ENCODE measurements at places on chromosomes 1 and 21.

- DNase-seq = no peak
These were observed 88.3 kb upstream of the ADGRL2 start for GRCh38 chr1:81712425-81712824.

GRCh38 chr1:209319549-209319948 lies 264.0 kb upstream of the CAMK1G start:
- DNase-seq = no peak

DNA sequence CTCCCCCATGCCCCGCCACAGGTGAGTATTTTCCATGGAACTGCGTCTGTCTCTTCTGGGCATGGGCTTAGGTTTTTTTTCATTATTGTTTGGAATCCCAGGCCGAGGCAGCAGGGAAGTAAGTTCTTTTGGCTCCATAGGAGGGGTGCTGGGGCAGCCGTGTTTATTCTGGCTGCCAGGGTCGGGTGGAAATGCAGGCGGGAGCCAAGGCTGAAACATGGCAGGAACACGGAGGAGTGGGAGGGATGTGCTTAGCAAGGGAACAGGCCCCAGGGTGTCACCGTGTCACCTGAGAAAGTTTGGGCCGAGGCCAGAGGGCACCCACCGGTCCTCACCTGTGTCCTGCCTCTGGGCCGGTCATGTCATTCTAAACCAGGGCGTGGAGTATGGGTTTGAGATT lies 4.5 kb upstream of the DHRS3 start:
- no peak for DNase-seq

DNA sequence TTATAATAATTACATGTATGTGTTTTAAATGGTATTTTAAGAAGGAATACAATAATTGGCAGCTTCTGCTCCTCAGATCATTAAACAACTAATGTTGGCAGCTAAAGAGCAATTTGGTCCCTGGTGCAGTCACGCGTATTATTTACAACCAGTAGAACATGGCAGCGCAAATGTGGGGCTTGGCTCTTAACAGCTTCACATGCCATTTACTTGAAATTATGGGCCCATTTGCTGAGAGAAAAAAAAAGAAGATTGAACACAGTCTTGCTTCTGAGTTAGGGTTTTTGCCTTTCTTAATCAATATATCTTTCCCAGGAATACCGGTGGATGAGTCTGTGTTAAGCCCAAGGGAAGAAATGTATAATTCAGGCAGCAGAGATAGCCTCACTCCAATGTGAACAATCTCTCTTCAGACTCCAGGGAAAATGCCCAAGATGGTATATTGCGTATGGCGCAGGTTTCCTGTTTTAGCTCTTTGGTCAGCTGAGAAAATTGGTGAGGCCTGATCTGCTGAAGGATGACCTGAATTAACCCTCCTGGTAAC lies 174.5 kb downstream of the DISC1 start:
- no peak for DNase-seq

GRCh38 chr1:234897390-234897749 lies 231.3 kb downstream of the TOMM20 start:
- DNase-seq = no peak

DNA sequence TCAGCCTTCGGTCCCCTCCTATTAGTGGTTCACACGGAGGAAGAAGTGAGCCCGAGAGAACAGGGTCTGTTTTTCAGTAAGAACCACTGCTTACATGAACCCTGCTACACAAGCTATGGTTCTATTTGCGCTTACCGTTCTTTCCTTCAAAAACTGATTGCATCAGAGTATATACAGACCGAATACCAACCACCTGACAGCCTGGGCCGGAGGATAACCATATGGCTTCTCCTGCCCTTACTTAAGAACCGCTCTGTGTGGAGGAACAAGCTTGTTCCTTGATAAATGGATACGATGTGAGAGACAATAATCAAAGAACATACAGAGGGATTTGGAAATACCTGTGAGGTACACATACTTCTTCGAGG lies 1.1 kb upstream of the KCNT2 start:
- no peak for DNase-seq

DNA sequence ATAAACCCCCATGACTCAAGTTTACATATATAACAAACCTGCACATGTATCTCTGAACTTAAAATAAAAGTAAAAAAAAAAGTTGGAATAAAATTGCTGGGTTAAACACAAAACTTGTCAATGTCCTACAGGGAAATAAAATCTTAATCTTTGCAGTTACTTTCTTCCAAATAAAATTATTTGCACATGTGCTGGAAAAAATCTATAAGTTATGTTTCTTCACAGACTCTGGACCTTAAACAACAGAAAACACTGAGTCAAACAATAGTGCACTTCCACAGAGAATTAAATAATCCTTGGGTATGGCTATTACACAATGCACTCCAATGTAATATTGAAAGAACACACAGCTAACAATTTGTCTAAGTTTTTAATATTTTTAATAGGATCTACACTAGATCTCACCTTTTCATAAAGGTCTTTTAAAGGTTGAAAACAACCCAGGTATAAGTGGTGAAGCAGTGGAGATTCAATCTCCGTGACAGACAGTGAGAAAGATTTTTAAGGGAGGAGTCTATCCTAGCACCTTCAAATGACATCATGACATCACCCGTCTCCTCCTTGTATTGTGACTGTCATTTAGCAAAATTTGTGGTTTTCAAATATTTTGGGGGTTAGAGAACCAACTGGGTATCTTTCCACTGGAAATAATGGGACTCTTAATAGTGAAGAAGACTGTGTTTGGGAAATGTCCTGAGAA lies 25.2 kb upstream of the FGGY start:
- DNase-seq = no peak

- no peak for DNase-seq
These were observed 48.7 kb downstream of the TNN start for GRCh38 chr1:175116210-175116798.

- DNase-seq = no peak
These were observed 142.5 kb upstream of the VANGL1 start for GRCh38 chr1:115499253-115499652.

GRCh38 chr1:42674682-42675081 lies 7.5 kb upstream of the YBX1 start:
- no peak for DNase-seq

DNA sequence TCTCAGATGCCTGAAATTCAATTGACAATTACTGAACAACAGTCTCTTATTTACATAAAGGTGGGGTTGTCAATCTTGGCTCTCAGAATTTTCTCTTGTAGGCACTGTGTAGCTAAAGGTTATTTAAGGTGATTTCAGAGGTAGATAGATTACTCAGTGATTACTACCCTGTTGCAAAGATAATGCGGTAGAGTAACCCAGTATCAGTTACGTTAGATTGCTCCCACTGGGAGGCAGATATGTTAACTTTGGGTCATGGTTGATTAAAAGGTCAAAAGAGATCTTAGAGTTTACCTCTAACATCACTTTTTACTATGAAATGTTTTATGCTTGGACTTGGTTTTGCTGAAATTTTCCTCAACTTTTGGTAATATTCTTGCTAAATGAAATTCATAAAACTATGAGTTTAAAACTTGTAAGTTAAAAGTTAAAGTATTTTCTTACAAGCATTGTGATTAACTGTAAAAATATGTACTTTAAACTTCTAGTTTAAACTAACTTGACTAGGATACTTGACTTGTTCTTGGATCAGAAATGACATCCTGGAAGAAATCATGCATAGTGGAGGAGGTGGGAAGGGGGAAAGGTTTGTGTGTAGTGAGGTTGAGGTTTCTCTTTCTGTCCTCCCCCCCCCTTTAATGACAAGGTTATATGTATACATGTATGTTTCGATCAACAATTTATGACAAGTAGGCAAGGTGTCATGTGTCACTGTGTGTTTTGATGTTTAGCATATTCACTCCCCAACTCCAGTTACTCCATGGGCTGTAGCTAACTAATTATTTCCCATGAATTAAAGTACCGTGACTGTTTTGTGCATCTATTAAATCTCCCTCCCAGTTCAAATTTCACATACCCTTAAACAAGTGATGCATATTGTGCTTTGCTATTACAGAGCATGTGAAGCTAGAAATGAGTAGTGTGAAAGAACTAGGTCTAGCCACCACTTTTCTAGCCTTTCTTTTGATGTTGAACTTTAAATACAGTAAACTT lies 2.9 kb downstream of the LAMC1 start:
- no peak for DNase-seq

DNA sequence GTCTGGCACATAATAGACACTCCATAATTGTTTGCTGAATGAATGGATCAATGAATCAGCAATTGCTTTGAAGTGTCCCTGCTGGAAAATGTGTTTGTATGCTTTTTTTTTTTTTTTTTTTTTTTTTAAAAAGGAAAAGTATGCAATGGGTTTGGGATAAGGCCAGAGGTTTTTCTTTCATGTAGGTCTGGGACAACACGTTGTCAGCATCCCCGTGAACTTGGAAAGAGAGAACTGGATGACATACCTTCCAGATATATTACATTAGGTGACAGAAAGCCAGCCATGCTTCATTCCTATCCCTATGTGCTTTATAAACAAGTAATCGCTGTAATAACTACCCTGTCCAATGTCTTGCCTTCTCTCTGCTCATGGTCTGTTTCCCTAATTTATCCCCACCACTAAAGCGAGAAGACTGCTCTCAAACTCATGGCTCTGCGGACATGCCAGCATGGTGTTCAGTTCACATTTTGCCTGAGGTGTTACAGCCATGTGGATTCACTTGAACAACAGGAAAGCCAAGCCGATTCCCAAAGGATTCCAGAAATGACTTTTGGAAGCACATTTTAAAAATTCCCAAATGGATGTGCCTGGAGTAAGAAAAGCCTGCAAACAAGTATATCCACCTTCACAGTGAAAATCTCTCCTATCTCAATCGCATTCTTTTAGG lies 34.8 kb upstream of the GREM2 start:
- no peak for DNase-seq

DNA sequence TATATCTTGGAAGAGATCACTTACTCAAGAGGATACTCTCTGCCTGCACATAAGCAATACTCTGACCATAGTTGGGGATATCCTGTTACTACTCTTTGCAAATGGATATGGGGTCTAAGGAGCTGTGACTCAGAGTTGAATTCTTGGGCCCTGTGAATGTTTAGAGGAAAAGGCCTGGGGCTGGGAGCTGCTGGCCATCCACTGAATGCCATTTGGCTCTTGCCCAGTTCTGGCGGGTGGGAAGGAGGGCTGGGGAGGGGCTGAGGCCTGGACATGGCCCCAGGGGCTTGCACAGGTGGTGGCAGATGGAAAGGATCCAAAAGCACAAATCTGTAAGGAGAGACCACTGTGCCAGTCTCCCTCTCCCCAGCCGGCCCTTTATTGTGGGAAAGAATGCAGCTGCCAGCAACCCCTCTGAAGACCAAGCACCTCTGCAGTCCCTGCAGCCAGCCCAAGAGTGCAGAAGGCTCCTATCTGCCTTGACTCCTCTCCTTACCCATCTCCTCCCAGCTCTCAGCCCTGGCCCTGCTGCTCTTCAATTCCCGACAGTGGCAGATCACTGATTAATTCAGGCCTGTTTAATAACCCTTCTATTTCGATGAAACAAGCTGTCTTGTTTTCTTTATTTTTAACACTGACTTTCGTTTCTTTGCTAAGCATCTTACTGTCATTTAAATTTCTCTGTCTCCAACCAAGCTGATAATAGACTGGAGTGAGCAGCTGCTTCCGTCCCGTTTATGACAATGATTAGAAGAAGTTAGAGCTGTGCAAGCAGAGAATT lies 12.1 kb downstream of the PLXNA2 start:
- no peak for DNase-seq

DNA sequence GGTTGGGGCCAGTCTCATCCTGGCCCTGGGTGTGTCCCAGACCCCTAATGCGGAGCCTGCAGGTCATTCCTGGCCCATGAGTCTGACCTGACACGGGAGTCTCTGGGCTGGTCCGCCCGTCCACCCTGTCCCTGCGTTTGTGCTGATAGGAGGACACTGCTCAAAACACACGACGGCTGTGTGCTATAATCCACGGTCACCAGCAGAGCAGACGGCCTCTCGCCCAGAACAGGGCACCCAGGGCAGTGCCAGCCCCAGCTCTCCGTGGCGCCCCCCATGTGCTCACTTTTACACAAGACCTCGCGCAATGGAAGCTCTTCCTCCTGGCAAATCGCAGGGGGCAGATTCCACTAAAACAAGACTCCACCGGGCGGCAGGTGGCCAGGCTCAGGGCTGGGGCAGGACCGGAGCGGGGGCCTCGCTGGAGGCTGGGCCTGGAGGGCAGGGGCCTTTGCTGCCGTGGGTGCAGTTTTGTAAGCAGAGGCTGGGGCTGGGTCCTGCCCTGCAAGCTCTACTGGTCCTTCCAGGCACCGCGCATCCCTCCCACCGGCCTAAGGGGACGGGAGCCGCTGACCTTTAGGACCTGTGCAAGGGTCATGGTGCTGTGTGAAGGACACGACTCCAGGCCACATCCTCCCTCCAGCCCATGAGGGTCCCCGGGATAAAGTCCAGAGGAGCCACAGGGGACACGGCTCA lies 10.6 kb upstream of the SLC19A1 start:
- no peak for DNase-seq

DNA sequence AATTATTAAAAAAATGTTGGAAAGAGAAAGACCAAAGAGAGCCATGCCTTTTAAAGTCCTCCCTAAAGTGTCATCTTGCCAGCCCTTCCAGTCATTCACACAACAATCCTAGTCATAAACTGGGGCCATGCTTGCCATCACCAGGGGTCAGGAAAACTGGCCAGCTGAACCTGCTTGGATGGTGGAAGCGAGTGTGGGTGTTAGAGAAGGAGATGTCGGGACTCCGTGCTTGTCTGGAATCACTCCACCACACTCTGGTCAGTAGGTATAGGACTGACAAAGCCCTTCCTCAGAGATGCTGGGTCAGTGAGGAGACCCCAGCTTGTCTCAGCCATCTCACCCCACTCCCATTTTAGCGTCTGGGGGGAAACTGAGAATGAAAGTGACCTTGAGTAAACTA lies 3.3 kb upstream of the HAPLN2 start:
- no peak for DNase-seq

DNA sequence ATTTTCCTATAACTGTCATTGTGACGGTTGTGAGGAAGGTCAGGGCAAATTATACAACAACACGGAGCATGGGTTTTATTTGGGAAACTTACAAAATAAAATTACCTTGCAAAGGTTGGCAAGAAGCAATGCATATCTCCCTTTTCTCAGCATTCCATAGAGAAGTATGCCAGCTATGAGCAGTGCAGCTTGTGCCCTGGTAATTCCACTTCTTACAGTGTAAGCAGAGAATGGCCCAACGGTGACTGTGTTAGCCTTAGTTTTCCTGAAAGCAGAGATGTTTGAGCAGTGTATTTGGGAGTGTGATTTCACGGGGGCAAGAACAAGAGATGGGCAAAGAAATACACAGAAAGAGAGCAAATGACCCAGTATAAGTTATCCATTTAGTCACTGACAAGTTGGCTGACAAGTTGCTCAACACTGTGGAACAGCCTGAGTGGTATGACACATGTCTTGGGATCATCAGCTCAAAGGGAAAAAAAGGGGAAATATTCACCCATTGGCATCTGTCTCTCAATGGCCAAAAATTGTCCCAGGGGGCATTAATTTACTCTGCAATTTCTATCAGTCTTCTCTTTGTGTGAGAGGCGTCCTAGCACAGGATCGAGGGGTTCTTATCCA lies 210.9 kb upstream of the NRIP1 start:
- DNase-seq = no peak
